ENCODE measurements at places on chromosomes 7 and 10. TPM values are rescaled to one million over a fixed set of nuclear protein-coding genes. Genes with fewer than 3 reads are reported as not detected.

- DNase-seq, result no peak
Observed at GRCh38 chr10:24495666-24496460, 227.8 kb downstream of the ARHGAP21 start.

DNA sequence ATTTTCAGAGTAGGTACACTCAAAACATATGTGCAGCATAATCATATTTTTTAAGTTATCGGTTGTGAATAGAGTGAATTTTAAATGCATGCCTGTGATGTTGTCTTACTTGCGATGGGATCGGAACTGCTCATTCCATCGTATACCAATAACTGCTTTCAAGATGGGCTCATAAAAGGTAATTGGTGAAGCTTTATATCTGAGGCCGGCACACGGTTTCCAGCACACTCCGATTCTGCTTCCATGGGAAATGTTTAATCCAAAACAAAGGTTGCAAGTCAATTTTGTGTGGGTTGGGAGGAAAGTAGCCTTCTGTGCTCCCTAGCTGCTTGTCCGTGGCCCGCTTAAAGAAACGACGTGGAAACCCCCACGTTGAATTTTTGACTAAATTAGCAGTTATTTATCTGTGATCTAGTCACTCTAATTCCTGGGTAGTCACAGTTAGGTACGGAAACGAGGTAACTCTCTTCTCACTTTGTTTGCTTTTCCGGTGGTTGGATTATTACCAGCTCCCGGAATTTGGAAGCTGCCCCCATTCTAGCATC lies 10.1 kb upstream of the CELF2 start:
- DNase-seq, result no peak

MRC1 gene
- total RNA-seq, result not detected

DNA sequence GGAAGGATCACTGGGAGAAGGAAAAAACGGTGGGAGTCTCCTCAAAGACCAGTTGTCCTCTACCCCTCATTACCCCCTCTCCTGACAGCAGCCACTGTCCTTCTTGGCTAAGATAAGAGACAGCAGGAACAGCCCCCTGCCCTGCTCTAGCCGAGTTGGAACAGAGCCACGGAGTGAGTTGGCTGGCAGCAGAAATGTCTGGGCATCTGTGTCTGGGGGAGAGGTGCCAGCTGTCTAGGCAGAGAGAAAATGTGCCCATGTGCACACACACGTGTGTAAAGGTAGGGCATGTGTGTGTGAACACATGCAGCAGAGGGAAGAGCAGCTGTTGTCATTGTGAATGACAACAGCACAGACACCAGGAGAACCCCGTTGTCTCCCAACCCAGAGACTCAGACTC lies 9.4 kb upstream of the HILPDA start:
- DNase-seq, result no peak

STEAP1B gene
- total RNA-seq, result 13.9 TPM

DNA sequence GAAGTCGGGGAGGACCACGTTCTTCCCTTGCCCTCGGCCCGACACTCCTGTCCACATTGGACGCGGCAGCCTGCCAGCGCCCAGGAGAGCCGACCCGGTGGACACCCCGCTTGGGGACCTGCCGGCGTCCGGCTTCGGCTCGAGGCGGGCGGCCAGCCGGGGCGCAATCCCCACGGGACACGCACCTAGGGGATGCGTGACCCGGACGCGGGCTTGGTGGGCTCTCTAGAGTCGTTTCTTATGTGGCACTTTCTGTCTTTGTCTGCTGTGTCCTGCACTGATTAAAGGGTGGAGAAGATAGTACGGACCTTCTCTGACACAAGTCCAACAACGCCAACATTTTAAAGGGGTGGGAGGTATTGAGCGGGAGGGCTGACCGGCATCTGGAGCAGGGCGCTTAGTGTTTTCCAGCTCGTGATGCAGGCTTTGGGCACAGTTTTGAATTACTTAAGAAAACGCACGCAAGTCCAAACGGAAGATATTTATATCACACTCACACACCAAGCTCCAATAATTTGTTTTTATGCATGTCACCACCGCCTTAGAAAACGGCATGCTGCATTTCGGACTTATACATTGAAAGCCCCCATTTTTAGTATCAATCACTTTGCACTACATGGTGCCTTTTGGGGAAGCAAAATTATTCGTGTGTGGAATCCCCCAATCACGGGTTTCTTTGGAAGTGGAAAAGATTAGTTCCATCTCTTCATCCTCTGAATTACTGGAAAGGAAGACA lies 3.9 kb upstream of the SPAG6 start:
- DNase-seq, result no peak

- DNase-seq, result no peak
Observed at GRCh38 chr10:122344741-122345258, 29.7 kb upstream of the PLEKHA1 start.

DNA sequence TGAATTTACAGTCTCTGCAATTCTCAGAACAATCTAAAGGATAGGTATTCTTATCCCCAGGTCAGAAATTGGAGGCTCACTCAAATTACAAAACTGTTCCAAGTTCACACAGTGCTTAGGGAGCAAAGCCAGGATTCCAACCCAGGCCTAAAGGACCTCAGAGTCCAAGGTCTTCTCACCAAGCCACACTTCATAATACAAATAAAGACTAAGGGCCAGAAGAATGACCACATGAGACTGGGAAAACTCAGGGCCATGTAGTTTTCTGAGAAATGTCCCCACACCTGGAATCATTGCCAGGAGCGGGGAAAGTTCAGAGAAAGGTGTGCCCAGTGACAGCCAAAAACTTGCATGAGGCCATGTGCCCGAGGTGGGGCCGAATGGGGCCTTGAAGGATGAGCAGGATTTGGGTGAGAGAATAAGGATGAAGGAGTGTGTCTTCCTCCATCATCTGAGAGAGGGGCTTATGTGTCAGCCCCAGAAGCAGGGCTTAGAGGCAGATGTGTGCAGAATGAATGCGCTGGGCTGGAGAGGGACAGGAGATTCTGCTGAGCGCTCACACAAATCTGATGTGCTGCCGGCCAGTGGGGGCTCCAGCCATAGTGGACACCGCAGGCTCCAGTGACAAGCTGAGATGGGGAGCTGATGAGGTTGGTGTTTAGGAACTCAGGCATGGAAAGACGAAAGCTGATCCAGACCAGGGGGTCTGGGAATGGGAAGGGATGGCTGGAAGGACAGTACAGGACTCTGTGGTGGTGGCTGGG lies 35.9 kb downstream of the BLNK start:
- no peak for DNase-seq

- no peak for DNase-seq
Observed at GRCh38 chr7:50837965-50838364, 55.3 kb upstream of the GRB10 start.

DNA sequence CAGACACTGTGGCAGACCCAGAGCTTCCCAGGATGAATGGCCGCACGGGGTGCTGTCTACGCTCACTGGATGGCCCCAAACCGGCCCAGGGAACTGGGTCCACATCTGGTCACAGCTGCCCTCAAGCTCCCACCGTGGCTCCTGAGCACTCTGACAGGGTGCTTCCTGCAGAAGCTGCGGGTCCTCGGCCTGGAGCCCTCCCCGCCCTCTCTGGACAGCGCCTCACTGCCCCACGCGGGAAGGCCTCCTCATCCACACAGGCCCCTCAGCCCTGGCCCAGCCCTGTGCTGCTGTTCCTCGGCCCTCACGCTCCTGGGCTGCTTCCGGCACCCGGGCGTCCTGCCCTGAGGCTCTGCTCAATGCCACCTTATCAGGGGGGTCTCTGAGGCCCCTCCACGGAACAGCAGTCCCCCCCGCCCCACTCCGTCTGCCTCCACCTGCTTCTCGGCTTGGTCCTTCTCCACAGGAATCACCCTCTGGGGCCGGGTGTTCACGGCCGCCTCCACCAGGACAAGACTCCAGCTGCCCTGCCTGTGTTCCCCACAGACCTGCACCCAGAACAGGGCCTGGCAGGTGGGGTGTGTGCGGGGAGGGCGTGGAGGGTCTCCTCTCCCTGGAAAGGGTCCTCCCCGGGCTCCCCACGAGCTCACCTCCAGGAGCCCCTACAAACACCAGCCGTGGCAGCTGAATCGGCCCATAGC lies 75.4 kb upstream of the PDGFA start:
- DNase-seq, result no peak

- no peak for DNase-seq
Observed at GRCh38 chr7:142110638-142111037, 880 bp upstream of the MGAM2 start.

GRCh38 chr10:8417631-8418030 lies 363.1 kb downstream of the GATA3 start:
- no peak for DNase-seq

DNA sequence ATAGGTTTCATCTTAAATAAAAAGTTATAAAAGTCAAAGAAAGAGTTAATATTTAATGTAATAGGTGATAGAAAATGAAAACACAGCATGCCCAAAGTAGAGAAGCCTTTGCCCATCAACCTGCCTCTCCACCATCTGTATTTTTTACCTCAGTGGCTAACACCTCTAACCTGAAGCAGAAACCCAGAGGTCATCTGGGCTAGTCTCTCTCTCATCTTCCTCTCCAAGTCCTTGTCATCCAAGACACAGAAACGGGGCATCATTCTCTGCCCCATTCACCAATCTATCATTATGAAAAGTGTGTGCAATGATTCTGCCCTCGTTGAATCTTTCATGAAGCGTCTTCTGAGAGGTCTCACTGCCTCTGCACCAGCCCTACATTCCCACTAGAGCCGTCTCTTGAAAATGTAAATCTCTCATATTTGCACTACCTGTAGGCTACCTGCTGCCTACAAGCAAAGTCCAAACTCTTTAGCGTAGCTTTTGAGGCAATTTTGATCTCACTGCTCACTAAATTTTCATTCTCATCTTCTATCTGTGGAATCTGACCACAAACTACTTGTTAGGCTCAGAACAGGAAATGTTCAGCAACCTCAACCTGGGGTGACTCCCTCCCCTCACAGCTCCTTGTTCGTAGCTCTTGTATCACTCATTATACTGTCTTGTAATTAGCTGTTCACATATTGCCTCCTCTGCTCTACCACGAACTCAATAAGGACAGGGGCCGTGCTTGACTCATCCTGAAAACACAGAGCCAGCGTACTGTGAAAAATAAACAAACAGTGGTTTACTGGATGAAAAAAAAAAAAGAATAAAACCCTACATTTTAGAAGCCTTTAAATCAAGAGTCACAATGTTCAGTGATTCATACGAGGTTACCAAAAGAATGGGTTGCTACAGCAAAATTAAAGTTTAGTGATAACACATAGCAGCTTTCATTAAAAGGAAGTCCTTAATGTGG lies 83.1 kb downstream of the CTNNA3 start:
- no peak for DNase-seq

DNA sequence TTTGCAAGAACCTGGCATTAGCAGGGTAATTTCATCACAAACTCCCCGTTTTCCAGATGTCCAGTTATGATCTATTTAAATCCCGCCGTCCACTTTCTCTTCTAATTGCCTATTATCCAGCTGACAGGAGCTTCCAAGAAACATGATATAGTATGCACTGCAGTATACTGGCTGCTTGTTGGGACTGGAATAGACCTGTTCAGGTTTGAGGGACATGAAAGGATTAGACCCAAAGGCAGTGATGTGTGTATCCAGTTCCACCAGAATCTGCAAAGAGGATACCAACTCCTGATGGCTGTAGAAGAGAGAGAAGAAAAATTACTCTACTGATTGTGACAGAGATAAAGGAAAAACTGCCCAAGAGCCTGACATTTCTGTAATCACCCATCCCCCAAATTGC lies 8.9 kb downstream of the MSS51 start:
- no peak for DNase-seq

GRCh38 chr7:122038904-122039303 lies 105.1 kb downstream of the AASS start:
- no peak for DNase-seq

GRCh38 chr7:121605317-121605680 lies 209.2 kb upstream of the FAM3C start:
- no peak for DNase-seq

DNA sequence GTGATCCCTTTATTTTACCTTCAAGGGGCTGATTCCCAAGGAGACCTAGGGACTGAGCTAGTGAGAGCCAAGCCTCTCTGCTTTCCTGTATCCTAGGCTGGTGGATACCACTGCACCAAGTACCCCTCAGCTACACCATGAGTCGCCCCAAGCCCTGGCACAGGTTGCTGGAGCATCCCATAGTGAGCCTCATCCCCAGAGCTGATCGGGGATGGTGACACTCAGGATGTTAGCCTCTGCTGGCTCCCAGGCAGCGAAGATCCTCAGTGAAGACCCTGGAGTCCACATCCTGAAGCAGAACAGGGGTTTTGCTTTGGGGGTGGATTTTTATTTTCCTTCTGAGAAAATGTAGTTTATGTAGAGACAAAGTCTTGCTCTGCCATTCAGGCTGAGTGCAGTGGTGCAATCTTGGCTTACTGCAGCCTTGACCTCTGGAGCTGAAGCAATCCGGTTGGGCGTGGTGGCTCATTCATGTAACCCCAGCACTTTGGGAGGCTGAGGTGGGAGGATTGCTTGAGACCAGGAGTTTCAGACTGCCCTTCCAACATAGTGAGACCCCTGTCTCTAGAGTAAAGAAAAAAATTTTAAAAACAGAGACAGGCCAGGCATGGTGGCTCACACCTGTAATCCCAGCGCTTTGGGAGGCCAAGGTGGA lies 12.5 kb upstream of the ZNF212 start:
- no peak for DNase-seq

DNA sequence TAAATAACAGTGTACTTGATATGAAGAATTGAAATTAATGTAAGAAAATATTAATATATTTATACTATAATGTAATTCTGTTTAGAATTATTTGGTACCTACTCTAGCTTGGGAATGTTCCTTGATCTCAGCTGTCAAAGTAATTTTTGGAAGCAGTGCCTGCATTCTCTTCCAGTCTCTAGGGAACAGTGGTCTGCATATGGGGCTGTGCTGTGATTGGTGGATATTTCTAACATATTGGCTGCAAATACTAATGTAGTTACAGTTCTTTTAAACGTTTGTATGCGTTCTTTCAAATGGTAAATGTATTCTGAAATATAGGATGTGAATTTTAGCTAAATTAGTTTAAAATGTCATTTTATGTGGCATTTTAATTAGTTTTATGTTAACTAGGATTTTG lies 87.2 kb downstream of the PHF14 start:
- DNase-seq, result no peak

DNA sequence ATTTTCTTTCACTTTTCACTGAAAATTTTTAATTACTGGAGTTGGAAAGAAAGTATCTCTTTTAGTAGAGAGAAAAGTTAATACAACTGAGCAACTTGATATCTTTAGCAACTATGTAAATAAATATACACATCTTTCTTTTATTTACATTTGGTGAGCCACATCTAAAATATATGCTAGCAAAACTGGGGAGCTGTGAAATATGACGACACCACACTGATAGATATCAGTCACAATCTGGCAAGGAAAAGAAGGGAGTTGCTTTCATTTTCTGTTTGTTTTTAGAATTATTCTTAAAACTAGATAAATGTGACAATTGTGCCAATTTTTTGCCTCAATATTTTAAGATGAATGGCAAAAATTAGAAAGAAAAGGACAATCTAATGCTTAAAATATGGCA lies 2.7 kb upstream of the ZNF804B start:
- no peak for DNase-seq
